Kidney (tissue), 22 donors: ENCODE measurements at places on chromosomes 13 and 19.
A peak's percentile ranks its signal among the peaks of the same experiment; 100 is the strongest.

- DNase-seq: no peak
Measured at GRCh38 chr13:52947921-52948373, 80.7 kb upstream of the OLFM4 start.

- DNase-seq: no peak
Measured at GRCh38 chr13:50244713-50245574, 229.7 kb downstream of the KCNRG start.

- DNase-seq: no peak
Measured at GRCh38 chr19:48450863-48451262, 4.5 kb upstream of the KCNJ14 start.

- DNase-seq: peak; percentile 83
Measured at GRCh38 chr19:11018179-11018578, 57.3 kb downstream of the SMARCA4 start.

GRCh38 chr13:109862627-109863026, 76.2 kb upstream of the IRS2 start:
- DNase-seq: no peak

GRCh38 chr19:18461471-18461870, 23.5 kb upstream of the ISYNA1 start:
- DNase-seq: no peak

- no peak for DNase-seq
Measured at GRCh38 chr13:49259586-49259985, 11.9 kb downstream of the CDADC1 start.
